Dermis blood vessel endothelial cell (primary cell): ENCODE measurements at places on chromosomes 13 and 19. TPM values are rescaled to one million over a fixed set of nuclear protein-coding genes. Genes with fewer than 3 reads are reported as not detected.

- DNase-seq = peak; percentile 75
Observed at GRCh38 chr19:35935911-35936737, at the start of gene LRFN3. LRFN3 (plus strand) TSS chr19:35936374; CDS start chr19:35939426, 3,052 bp downstream.

DNA sequence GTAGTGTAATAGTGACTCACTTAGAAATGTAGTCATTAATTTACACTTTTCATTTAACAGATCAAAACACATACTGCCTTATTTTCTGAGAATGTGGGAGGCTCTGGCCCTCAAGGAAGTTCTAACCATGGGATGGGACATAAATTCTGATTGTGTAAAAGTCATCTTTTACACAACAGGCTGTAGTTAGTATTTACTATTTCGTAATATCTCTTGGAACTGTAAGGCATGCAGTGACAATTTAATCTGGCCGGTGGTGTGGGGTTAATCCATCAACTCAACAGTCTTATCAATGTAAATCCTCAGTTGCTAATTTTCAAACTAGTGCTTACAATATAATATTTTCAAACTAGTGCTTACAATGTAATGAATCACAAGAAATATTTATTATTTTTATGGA is 1599.2 kb downstream of the EFNB2 start:
- DNase-seq = no peak

GRCh38 chr13:112966776-112967175 is 2.2 kb upstream of the MCF2L start:
- DNase-seq = no peak

DNA sequence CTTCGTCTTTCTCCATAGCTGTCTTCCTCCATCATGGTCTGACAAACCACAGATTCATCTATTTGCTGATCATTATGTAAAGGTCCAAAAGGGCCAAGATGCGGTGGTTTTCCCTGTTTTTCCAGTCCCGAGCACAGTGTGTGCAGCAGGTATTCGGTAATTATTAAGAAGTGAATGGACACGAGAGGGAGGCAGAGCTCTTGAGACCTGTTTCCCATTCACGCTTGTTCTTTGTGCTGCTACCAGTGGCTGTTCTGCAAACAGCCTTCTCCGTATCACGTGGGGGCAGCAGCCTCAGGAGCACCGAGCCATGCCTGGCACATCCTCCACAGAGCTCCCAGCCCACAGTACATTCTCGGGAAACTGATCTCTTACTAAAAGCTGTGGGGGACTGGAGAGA is 50.3 kb downstream of the CCDC70 start:
- DNase-seq = no peak

DNA sequence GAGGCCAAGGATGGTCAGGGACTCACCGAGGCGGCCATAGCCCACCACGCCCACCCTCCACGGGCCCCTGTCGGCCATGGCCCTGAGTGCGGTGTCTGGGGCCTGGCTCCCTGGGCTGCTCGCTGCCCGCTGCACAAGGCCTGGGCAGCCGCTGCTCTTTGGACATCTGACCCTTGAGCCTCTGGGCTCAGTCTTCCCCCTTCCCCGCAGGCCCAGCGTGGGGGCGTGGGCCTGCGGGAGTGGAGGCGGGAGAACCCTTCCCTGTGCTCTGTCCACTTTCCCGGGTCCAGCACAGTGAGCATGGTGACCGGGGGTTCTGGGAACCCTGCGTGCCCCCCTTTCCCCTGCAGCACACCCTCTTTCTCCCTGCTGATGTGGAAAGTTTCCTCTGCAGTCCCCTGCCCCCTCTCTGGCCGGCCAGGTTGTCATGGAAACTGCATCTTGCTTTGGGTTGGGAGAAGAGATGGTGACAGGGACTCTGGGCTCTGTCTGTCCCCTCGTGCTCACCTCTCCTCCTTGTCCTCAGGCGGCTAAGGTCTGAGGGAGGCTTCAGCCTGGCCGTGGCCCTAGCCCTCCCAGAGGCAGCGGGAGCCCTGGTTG is at the start of gene ASPDH:
Gene ASPDH, minus strand, starts transcription at position 168 of the 600 bp plus-strand sequence. Its CDS starts 90 bp downstream, at position 78.
- no peak for DNase-seq

DNA sequence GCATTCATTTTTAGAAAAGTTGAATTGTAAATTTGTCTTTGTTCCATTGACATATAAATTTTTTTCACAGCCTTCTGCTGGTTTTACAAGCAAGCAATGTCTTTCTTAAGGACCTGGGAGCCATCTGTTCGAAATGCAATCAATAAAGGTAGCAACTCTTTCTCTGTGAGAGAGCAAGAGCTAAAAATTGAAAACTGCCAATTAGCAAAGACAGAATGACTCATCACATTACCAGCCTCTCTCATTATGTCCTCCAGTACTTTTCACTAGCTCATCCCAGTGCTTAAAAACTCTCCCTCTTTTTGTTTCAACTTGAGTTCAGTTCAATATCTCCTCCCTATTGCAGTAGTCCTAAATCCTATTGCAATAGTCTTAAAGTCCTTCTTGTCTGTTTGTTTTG is 760.7 kb upstream of the SLITRK6 start:
- no peak for DNase-seq

GRCh38 chr13:53142306-53142705 is 113.7 kb downstream of the OLFM4 start:
- no peak for DNase-seq

- no peak for DNase-seq
Observed at GRCh38 chr13:63972328-63972727, 2556.7 kb upstream of the PCDH20 start.

- DNase-seq = no peak
Observed at GRCh38 chr19:42653841-42654240, 59.1 kb upstream of the CEACAM8 start.

GRCh38 chr19:6421075-6422014 is 3.3 kb downstream of the KHSRP start:
- DNase-seq = no peak

DNA sequence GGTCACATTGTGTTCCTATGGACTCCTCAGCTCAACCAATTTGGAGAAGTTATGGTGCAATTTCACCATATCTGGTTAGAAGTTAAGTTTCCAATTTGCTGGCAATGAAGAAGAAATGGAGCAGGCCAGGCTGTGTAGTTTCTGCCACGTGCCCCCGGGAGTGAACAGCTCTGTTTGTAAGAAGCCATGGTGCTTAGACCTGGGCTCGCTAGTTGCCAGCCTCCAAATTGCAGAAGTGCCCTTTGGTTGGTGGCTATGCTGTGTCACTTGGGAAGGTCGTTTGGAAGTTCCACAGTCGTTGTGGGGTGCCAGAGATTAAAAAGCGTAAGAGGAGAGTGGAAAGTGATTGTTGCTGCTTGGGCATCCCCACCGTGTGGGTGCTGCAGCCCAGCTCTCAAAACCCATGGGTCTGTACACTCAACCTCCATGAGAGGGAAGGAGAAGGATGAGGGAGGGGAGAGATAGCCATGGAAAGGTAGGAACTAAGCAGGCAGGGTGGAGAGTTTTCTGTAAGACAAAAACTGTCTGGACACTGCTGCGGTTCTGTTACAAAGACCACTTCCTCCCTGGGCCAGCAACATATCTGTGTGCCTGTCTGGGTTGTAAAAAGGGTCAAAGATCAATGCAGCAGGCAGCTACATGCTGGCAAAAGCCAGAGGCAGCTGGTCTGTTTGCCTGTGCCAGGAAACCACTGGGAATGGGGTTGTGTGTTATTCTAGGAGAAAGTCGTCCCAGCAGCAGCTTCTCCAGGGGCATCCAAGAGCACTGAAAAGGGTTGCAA is 10.8 kb downstream of the ALOX5AP start:
- DNase-seq = peak; percentile 69

GRCh38 chr13:90293793-90294361 is 1053.6 kb upstream of the MIR17HG start:
- no peak for DNase-seq

GRCh38 chr13:110517505-110518225 is 43.9 kb downstream of the RAB20 start:
- no peak for DNase-seq

GRCh38 chr13:23670793-23671192 is 100.6 kb downstream of the TNFRSF19 start:
- no peak for DNase-seq

DNA sequence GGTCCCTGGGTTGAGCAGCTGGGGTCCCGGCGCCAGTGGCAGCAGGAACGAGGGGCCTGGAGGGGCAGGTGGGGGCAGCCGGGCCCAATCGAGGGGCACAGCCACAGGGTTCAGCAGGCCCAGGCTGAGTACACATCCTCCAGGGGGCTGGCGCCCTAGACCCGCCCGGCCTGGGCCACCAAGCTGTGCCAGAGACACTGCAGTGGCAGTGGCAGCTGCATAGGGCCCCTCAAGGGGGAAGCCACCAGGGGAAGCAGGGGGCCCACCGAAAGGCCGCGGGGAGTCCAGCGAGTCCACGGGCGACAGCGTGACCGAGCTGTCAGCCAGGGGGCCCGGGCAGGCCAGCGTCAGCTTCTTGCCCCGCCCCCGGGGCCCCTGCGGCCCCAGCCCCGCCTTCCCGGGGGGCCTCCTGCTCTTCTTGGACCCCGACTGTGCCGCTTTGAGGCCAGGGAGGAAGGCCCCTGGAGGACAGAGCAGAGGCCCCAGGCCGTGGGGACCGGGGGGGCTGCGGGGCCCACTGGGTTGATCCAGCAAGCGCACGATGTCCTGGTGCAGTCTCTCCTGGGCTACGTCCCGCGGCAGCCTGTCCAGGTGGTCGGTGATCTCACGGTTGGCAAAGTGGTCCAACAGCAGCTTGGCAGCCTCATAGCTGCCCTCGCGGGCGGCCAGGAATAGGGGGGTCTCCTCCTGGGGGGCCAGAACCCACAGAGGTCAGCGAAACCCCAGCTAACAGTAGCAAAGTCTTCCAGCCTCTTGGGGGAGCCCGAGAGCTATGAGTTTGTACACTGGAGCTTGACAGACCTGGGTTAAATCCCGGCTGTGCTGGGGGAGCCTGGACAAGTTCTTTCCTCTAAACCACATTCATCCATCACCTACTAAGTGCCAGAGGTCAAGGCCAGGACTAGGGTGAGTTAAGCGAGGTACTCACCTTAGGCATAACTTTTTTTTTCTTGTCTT is 39.5 kb downstream of the NOTCH3 start:
- DNase-seq = peak; percentile 75

GRCh38 chr19:15123900-15124299 is 16.7 kb downstream of the SYDE1 start:
- DNase-seq = no peak

DNA sequence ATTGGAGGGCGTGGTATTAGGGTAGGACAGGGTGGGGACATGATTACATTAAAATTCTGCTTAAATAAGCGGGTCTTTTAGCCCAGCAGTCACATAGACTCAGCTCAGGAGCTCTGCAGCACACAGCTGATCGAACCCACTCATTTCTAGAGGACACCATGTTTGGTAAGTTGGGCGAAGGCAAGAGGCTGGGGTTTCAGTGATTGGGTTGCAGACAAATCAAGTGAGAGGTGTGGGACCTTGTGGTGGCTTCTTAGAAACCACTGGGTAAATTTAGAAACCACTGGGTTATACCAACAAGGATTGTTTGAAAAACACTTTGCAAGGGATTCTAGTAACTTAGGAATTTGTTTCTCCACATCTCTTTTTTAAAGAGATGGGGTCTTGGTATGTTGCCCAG is at the start of gene LEUTX:
Gene LEUTX, plus strand, starts transcription at position 92 of the 400 bp plus-strand sequence. Its CDS starts 67 bp downstream, at position 159.
- DNase-seq = no peak

- DNase-seq = no peak
Observed at GRCh38 chr19:10929402-10929794, 787 bp downstream of the TIMM29 start.

- peak; percentile 71 for DNase-seq
Observed at GRCh38 chr19:2578391-2578890, 102.5 kb downstream of the GADD45B start.

- DNase-seq = peak; percentile 98
Observed at GRCh38 chr19:42113641-42114348, 18.5 kb downstream of the POU2F2 start.

- no peak for DNase-seq
Observed at GRCh38 chr13:52097197-52097596, 31.7 kb downstream of the NEK5 start.

GRCh38 chr19:18220632-18221275 is 5.5 kb downstream of the PDE4C start:
- no peak for DNase-seq

DNA sequence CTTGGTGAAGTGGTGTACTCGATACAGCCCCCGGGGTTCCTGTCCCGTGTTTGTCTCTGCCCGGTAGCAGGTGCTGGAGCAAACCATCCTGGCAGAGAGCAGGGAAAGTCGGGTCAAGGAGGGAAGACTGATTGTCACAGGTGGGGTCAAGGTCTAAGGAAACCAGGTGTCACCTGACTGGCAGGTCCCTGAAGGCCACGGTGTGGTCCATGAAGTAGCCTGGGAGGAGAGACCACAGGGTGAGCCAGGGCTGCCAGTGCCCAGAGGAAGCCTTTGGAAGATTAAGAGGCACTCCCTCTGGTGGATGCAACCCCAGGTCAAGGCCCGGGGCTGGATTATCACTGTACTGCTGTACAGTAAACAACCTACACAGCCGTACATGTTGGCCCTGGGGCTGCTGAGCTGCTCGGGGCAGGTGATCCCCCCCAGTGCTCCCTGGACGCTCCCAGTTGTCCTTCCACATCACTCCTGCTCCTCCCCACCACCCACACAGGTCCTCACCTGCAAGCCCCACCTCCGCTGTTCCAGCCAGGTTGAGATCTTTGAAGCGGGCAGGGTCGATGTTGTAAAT is 6.0 kb upstream of the CCER2 start:
- DNase-seq = peak; percentile 27

- DNase-seq = no peak
Observed at GRCh38 chr13:96338030-96338429, 248.1 kb downstream of the HS6ST3 start.

- DNase-seq = no peak
Observed at GRCh38 chr13:32837307-32837972, 178.8 kb upstream of the KL start.

GRCh38 chr19:16261584-16262368 is 62.9 kb upstream of the KLF2 start:
- DNase-seq = no peak

DNA sequence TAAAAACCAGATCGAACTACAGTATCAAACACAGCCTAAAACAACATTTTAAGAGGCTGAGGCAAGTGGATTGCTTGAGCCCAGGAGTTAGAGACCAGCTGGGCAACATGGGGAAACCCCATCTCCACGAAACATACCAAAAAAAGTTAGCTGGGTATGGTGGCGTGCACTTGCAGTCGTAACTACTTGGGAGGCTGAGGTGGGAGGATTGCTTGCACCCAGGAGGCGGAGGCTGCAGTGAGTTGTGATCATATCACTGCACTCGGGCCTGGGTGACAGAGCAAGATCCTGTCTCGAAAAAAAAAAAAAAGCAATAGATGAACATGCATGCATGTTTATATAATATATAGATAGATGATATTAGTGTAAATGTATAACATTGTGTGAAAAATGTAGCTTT is 5.2 kb upstream of the MRPS31 start:
- DNase-seq = no peak

The MBOAT7 gene
- 33.5 and 50.1 TPM in 2 replicates for total RNA-seq

The LIPE gene
- total RNA-seq = 10.8 and 12.1 TPM in 2 replicates

The ASF1B gene
- total RNA-seq = 11.4 and 26.8 TPM in 2 replicates

The ZNF560 gene
- 0.14 and 0.68 TPM in 2 replicates for total RNA-seq

The HRC gene
- not detected in 2 replicates for total RNA-seq

The IGFL2 gene
- not detected in 2 replicates for total RNA-seq

The LYPD5 gene
- 0.09 and 0.17 TPM in 2 replicates for total RNA-seq

The BST2 gene
- 1.8 and 6.5 TPM in 2 replicates for total RNA-seq

The CDX2 gene
- total RNA-seq = not detected in 2 replicates

The C2CD4C gene
- 1.9 and 5.9 TPM in 2 replicates for total RNA-seq

The FCHO1 gene
- total RNA-seq = 0.51 and 0.56 TPM in 2 replicates

The CCDC8 gene
- 0.56 and 0.68 TPM in 2 replicates for total RNA-seq

The SYNGR4 gene
- total RNA-seq = not detected in 2 replicates

The OSCAR gene
- not detected in 2 replicates for total RNA-seq

The OR1M1 gene
- total RNA-seq = not detected in 2 replicates

The SOX1 gene
- not detected in 2 replicates for total RNA-seq
